Regular cardiac myocyte (primary cell): ENCODE measurements at places on chromosomes 16 and 17. TPM values are rescaled to one million over a fixed set of nuclear protein-coding genes. Genes with fewer than 3 reads are reported as not detected.

OSGIN1 gene
- 1.1 and 1.3 TPM in 2 replicates for total RNA-seq

CTRB2 gene
- not detected in 2 replicates for total RNA-seq

ZCCHC14 gene
- total RNA-seq: 3.1 and 5.4 TPM in 2 replicates

CHP2 gene
- not detected in 2 replicates for total RNA-seq

CSH2 gene
- total RNA-seq: not detected in 2 replicates

PRDM7 gene
- not detected in 2 replicates for total RNA-seq

CLDN7 gene
- 0.19 and 1.7 TPM in 2 replicates for total RNA-seq

TBX2 gene
- 23.4 and 64.0 TPM in 2 replicates for total RNA-seq

ASGR1 gene
- 0.56 and 0.58 TPM in 2 replicates for total RNA-seq

ZNF423 gene
- 3.9 and 5.8 TPM in 2 replicates for total RNA-seq

GAS7 gene
- 0.38 and 0.85 TPM in 2 replicates for total RNA-seq

AMFR gene
- 291 and 426 TPM in 2 replicates for total RNA-seq

NDUFB10 gene
- total RNA-seq: 84.0 and 160 TPM in 2 replicates

MRPS23 gene
- total RNA-seq: 28.2 and 38.5 TPM in 2 replicates

CCDC40 gene
- total RNA-seq: 2.5 and 2.7 TPM in 2 replicates

SLC12A3 gene
- not detected in 2 replicates for total RNA-seq

CNEP1R1 gene
- total RNA-seq: 36.9 and 41.8 TPM in 2 replicates

DPEP2 gene
- under 0.01 TPM in 1 of 2 replicates, not detected in the other for total RNA-seq

KRT40 gene
- total RNA-seq: not detected in 2 replicates

KRT24 gene
- not detected in 2 replicates for total RNA-seq

KRTAP9-2 gene
- not detected in 2 replicates for total RNA-seq

CDT1 gene
- total RNA-seq: 3.9 and 19.4 TPM in 2 replicates

PHOSPHO1 gene
- 0.56 and 0.58 TPM in 2 replicates for total RNA-seq

MATCAP1 gene
- 10.7 and 17.3 TPM in 2 replicates for total RNA-seq

MYO18A gene
- 39.1 and 58.6 TPM in 2 replicates for total RNA-seq

CCL7 gene
- 0.19 and 2.5 TPM in 2 replicates for total RNA-seq

TBC1D3G gene
- not detected in 2 replicates for total RNA-seq

EMC6 gene
- total RNA-seq: 14.7 and 36.8 TPM in 2 replicates

CRHR1 gene
- total RNA-seq: not detected in 2 replicates

NPIPB8 gene
- under 0.01 and 0.19 TPM in 2 replicates for total RNA-seq

CCL3 gene
- 0.56 TPM in 1 of 2 replicates, not detected in the other for total RNA-seq

CEP131 gene
- total RNA-seq: 11.6 and 17.8 TPM in 2 replicates

NPIPA8 gene
- total RNA-seq: under 0.01 TPM in 1 of 2 replicates, not detected in the other

ACSM3 gene
- 0.58 and 2.5 TPM in 2 replicates for total RNA-seq

TAC4 gene
- total RNA-seq: not detected in 2 replicates

KRT9 gene
- not detected in 2 replicates for total RNA-seq

PRSS27 gene
- total RNA-seq: 0.19 and 0.56 TPM in 2 replicates

ASB16 gene
- total RNA-seq: under 0.01 TPM in 2 replicates

UNC45B gene
- not detected in 2 replicates for total RNA-seq

SLC16A11 gene
- 0.85 TPM in 1 of 2 replicates, not detected in the other for total RNA-seq

PRSS33 gene
- total RNA-seq: not detected in 2 replicates

BAIAP2 gene
- 6.8 and 12.8 TPM in 2 replicates for total RNA-seq

KRT27 gene
- total RNA-seq: not detected in 2 replicates

ALOXE3 gene
- total RNA-seq: under 0.01 TPM in 1 of 2 replicates, not detected in the other

RAB11FIP4 gene
- 0.19 and 0.28 TPM in 2 replicates for total RNA-seq
